Esophagus muscularis mucosa (tissue), 4 donors: ENCODE measurements at places on chromosomes 11 and 22.

- peaks cover 19% of the 10 kb centered on the region for H3K4me1 ChIP-seq
- H3K4me3 ChIP-seq, result no peak overlapping the region
- H3K27me3 ChIP-seq, result no peaks in the 10 kb centered on the region
Observed at GRCh38 chr11:116311206-116311605, 461.6 kb downstream of the BUD13 start.

DNA sequence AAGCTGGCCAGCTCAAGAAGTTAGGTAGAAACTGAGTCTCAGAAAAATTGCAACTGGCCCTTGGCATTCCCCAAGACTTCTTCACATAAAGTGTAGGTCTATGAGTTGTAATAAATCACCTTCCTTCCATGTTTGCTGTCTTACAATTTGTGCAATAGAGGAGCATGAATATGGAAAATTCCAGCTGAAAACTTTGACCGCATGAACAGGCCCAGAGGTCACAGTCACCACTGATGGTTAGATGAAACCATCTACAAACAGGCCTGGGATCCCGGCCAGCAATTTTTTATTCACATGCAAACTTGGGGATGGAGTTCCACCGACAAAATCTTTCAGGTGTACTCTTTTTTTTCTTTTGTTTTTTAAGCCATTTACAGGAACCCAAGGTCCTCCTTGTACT lies 88.1 kb downstream of the SERGEF start:
- peak; percentile 50 for DNase-seq
- no peaks in the 10 kb centered on the region for H3K27me3 ChIP-seq
- no peaks in the 10 kb centered on the region for H3K36me3 ChIP-seq
- no peak overlapping the region for H3K27ac ChIP-seq
- peaks cover 36% of the 10 kb centered on the region for H3K4me1 ChIP-seq

GRCh38 chr11:46696212-46696558 lies 4.2 kb downstream of the ARHGAP1 start:
- peak overlapping the region; percentile 91 for H3K27ac ChIP-seq
- no peak for DNase-seq
- H3K4me3 ChIP-seq, result no peak overlapping the region
- peaks cover 61% of the 10 kb centered on the region for H3K36me3 ChIP-seq

- H3K27me3 ChIP-seq, result no peaks in the 10 kb centered on the region
- no peaks in the 10 kb centered on the region for H3K36me3 ChIP-seq
- H3K4me3 ChIP-seq, result no peak overlapping the region
- H3K4me1 ChIP-seq, result peaks cover 6% of the 10 kb centered on the region
Observed at GRCh38 chr11:73395297-73396208, 19.4 kb downstream of the RELT start.

GRCh38 chr22:18977824-18978425 lies 41.8 kb upstream of the PRODH start:
- no peaks in the 10 kb centered on the region for H3K27me3 ChIP-seq
- no peak for DNase-seq
- no peaks in the 10 kb centered on the region for H3K4me1 ChIP-seq
- no peaks in the 10 kb centered on the region for H3K36me3 ChIP-seq
- no peak overlapping the region for H3K27ac ChIP-seq
- no peak overlapping the region for H3K4me3 ChIP-seq

DNA sequence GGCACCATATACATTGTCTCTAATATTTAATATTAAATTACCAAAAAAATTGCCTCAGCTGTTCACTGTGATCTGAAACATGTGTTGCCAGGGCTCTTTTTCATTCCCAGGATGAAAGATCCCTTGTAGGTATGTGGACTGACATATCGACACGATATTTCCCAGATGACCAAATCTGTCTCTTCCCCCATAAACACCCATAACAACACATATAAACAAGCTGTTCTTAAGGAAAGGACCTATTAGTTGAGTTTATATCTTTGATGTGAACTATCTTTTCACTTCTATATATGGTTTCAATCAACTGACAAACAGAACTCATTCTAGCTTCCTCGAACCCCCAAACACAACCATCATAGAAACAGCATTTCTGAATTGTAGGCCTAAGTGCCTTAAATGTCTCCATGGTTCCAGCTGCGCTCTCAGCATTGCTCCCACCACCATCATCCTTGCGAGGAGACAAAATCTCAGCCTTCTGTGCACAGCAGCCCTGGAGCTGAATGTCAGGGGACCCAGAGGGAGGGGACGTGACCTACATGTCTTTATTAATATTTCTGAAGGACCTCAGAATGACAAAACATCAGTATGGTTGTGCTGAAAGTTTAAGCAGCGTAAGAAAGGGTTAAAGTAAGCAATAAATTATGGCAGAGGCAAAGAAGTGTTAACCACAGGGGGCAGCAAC lies 67.0 kb downstream of the ETS1 start:
- H3K4me3 ChIP-seq, result peak overlapping the region; percentile 88
- peaks cover 82% of the 10 kb centered on the region for H3K4me1 ChIP-seq
- H3K27me3 ChIP-seq, result no peaks in the 10 kb centered on the region
- H3K36me3 ChIP-seq, result no peaks in the 10 kb centered on the region
- peak overlapping the region; percentile 91 for H3K27ac ChIP-seq

DNA sequence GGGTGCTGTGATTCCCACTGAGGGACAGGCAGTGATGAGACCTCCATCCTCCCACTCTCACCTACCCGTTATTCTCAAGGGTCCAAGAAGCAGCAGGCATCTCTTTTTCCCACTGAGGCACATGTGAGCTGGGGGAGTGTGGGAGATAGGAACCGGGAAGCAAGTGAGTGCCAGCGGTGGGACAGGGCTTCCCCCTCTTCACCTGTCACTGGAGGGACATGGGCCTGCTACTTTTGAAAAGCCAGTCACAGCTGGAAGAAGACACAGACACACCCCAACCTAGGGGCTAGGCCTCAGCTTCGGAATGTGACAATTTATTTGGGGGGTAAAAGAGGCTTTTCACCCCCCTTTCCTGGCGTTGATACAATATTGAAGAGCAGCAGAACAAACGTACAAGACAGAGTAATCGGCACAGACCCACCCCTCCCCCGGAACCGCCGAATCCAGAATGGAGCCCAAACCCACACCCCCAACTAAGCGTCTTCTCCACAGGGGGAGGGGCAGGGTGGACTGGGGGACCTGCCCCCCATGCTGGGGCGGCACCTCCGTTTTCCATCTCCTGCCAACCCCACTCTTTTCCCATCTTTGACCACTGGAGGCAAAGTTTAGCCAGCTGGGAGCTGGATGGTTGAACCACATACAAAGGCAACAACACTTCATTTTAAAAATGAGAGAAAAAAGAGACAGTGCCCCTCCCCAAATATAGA lies 10.7 kb downstream of the CBX6 start:
- H3K4me1 ChIP-seq, result peaks cover 51% of the 10 kb centered on the region
- no peak overlapping the region for H3K27ac ChIP-seq
- DNase-seq, result no peak

DNA sequence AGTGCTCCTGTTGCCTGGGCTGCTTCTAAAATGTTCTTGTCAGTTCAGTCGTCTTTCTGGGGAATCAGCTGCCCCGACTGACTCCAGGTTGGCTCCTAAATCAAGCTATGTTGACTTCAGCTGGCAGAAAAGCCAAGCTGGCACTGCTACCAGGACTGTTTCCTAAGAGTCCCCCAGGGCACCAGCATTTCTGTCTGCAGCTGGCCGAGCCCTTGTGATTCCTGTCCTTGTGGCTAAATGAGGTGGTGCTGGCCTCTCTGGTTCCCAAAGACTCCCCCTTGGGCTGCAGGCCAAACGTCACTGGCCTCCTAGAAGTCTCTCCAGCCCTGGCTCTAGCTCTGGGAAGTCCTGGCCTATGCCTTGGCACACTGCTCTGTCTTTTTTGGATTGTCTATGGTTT lies 31.1 kb downstream of the GRAMD1B start:
- H3K27me3 ChIP-seq, result no peaks in the 10 kb centered on the region
- no peak overlapping the region for H3K27ac ChIP-seq
- no peaks in the 10 kb centered on the region for H3K36me3 ChIP-seq
- DNase-seq, result no peak
- H3K4me1 ChIP-seq, result no peaks in the 10 kb centered on the region

- H3K4me1 ChIP-seq, result no peaks in the 10 kb centered on the region
- H3K27ac ChIP-seq, result no peak overlapping the region
- no peak overlapping the region for H3K4me3 ChIP-seq
- no peaks in the 10 kb centered on the region for H3K27me3 ChIP-seq
Observed at GRCh38 chr11:130034236-130034635, 31.6 kb upstream of the PRDM10 start.

DNA sequence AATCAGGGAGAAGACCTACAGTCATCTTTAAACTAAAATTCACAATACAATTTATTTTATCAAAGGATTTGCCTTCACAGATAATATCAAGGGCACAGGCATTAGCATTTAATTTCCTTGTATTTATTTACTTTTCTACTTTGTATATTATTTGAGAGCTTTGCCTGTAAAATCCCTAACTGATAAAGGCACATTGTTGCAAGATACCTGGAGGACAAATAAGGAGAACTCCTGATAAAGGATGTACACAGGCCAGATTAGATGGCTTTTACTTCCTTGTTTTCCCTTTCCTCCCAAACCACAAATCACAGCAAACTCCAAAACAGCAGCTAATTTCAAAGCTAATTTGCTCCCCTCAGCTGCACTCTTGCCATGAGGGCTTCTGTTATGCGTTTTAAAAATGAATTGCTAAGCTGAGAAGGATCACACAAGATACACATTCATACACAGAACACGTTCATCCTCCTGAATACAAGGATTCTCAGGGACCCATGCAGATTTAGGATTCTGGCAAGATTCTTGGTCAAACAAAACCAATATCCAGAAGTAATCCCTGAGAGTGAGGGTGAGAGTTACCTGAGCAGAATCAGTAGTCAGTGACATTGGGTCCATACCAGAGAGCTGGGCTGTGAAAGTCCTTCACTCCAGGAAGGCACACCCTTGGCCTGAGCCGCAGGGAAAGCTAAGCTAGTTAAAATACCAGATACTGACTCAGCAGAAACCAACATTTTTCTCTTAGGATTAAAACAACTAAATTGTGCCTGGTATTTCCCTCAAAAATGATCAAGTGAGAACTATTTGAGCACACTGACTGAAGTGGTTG lies 100.3 kb upstream of the CLPB start:
- no peaks in the 10 kb centered on the region for H3K4me1 ChIP-seq
- no peaks in the 10 kb centered on the region for H3K36me3 ChIP-seq
- H3K27ac ChIP-seq, result no peak overlapping the region
- DNase-seq, result no peak
- H3K27me3 ChIP-seq, result no peaks in the 10 kb centered on the region

DNA sequence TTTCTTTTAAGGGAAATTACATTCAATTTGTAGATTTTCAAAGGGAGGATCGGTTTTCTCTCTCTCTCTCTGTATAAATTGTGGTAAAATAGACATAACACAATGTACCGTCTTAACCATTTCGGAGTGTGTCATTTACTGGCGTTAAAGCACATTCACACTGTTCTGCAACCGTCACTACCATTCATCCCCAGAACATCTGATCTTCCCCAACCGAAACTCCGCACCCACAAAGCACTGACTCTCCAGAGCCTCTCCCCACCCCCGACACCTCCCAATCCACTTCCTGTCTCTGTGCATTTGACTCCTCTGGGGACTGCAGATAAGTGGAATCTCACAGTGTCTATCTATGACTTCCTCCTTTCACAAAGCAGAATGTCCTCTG lies 15.9 kb upstream of the GRAMD4 start:
- H3K4me1 ChIP-seq, result peaks cover 4% of the 10 kb centered on the region
- H3K27ac ChIP-seq, result no peak overlapping the region
- DNase-seq, result no peak
- H3K36me3 ChIP-seq, result no peaks in the 10 kb centered on the region

- H3K27ac ChIP-seq, result no peak overlapping the region
- H3K36me3 ChIP-seq, result peaks cover 72% of the 10 kb centered on the region
- H3K27me3 ChIP-seq, result no peaks in the 10 kb centered on the region
- H3K4me3 ChIP-seq, result no peak overlapping the region
- no peak for DNase-seq
- peaks cover 27% of the 10 kb centered on the region for H3K4me1 ChIP-seq
Observed at GRCh38 chr22:24326266-24326665, 55.6 kb downstream of the SPECC1L start.
